ENCODE measurements at places on chromosomes 6 and 20. TPM values are rescaled to one million over a fixed set of nuclear protein-coding genes. Genes with fewer than 3 reads are reported as not detected.

Gene KHDRBS2
- not detected for total RNA-seq

DNA sequence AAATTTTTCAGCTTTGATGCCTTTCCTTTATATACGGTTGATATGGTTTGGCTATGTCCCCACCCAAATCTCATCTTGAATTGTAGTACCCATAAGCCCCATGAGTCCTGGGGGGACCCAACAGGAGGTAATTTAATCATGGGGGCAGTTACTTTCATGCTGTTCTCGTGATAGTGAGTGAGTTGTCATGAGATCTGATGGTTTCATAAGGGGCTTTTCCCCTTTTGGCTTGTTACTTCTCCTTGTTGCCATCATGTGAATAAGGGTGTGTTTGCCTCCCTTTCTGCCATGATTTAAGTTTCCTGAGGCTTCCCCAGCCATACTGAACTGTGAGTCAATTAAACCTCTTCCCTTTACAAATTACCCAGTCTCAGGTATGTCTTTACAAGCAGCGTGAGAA is 66.8 kb downstream of the ARHGAP18 start:
- peaks cover 47% of the 10 kb centered on the region for H3K4me1 ChIP-seq
- no peak for DNase-seq
- peak overlapping the region; percentile 24 for H3K27ac ChIP-seq
- no peaks in the 10 kb centered on the region for H3K27me3 ChIP-seq
- H3K36me3 ChIP-seq = no peaks in the 10 kb centered on the region
- H3K4me3 ChIP-seq = no peak overlapping the region

DNA sequence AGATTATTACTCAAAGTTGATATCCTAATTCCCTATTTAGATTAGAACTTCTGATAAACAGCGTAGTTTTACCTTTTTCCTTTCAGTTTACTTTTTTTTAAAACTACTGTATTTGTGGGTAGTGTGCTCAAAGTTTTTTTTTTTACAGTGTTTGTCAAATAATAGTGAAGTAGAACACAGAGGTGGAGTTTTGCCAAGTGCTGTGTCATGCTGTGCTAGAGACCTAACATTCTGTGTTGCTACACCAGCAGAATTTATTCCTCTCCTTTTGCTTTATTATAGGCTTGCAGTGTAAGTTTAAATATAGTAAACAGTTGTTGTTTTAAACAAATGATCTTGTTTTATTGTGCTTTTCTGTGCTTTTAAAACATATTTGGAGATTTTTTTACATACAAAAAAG is 125.4 kb downstream of the HIVEP1 start:
- peaks cover 42% of the 10 kb centered on the region for H3K36me3 ChIP-seq
- H3K4me1 ChIP-seq = no peaks in the 10 kb centered on the region
- H3K27me3 ChIP-seq = no peaks in the 10 kb centered on the region
- H3K27ac ChIP-seq = no peak overlapping the region

DNA sequence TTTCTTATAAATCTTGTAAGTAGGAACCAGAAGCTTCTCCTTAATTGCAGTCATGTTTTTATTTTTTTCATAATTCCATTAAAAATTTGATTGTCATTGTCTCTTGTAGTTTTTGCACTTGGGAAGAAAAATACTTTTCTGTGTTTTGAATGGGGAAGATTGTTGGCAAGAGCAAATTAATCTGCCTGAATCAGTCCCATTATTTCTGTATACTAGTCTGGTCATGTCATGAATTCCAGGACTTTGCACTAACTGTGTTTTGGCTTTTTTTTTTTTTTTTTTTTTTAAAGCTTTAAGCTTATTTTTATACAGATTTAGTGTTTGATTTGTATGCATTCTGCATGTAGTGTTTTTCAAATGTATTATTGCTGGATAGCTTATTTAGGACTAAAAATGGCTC is 47.6 kb downstream of the RALGAPB start:
- DNase-seq = no peak
- no peaks in the 10 kb centered on the region for H3K4me1 ChIP-seq
- H3K27me3 ChIP-seq = no peaks in the 10 kb centered on the region
- H3K4me3 ChIP-seq = no peak overlapping the region

DNA sequence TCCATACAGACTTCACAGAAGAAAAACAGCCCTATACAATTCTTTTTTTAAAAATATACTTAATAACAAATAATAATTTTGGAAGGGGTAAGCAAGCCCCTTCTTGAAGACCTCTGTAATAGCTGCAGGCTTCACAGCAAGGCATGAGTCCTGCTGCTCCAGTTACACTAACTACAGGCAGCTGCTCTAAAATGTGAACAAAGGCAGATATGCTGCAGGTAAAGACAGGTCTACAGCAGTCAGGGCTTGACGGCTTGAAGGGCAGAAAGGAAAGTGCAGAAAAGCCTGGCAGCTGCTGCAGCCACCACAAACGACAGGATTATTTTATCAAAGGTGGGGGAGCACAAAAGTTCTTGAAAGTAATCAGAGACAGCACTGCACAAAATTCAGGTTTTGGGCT is 11.3 kb downstream of the FAXC start:
- H3K27me3 ChIP-seq = no peaks in the 10 kb centered on the region
- no peak overlapping the region for H3K4me3 ChIP-seq
- no peak for DNase-seq
- H3K36me3 ChIP-seq = no peaks in the 10 kb centered on the region

GRCh38 chr6:7124114-7124513 is 16.4 kb downstream of the RREB1 start:
- H3K4me1 ChIP-seq = peaks cover 19% of the 10 kb centered on the region
- no peaks in the 10 kb centered on the region for H3K27me3 ChIP-seq
- H3K36me3 ChIP-seq = peaks cover 13% of the 10 kb centered on the region
- DNase-seq = no peak
- no peak overlapping the region for H3K4me3 ChIP-seq
- H3K27ac ChIP-seq = no peak overlapping the region

Gene EYA2
- 1.6 TPM for total RNA-seq

Gene PRSS16
- not detected for total RNA-seq

Gene BHLHE23
- total RNA-seq = not detected

Measured in heart left ventricle (tissue), 16 donors.